Eye (tissue), 1 donor: ENCODE measurements at places on chromosomes 4 and X.

GRCh38 chrX:75986976-75987375 lies 185.9 kb upstream of the PBDC1 start:
- DNase-seq = peak; percentile 0

DNA sequence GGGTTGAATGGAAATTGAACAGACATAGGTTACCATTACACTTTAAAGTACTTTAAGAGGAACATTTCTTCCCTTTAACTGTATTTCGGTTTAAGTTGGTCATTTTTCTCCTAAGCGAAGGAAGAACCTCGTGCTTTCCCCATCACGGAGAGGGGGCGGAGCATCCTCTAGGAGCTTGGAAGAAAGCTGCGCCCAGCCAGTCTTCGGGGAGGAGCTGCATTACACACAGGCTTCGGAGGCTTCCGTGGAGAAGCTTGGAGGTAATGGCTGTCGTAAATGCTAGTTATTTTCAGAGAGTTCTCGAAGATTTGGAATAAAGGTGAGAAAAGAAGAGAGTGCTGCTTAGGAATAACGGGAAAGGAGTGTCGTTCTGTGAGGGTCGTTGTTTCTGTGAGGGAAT lies at the start of gene PWWP3B:
Gene PWWP3B, plus strand, starts transcription at position 199 of the 400 bp plus-strand sequence. CDS start 37,128 bp downstream, outside the sequence.
- peak; percentile 74 for DNase-seq

DNA sequence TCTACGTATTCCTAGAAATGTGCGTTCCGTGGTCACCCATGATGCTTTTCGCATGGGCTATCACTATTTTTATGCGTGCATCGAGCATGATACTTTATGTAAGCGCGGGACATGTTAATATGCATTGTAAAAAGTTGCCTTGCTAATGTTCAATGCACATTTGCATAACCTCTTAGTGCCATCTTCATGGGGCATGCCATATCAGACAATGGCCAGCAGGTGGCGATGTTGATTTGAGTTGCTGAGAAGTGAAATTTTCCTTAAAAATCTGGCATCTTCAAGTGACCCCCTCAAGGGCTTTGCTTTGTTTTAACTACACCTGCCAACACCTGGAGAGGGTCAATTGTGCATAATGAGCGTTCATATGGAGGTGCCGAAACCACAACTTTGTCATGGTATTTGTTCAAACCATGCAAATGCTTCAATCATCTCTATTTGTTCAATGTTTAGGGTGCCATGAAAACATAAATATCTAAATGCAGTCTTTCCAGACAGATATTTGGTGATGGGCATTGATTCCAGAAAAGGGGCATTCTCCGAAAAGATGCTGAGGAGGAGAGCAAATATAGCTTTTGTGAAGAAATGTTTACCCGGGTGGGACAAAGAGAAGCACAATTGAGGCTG lies 833.9 kb upstream of the PRKX start:
- DNase-seq = peak; percentile 74

- DNase-seq = no peak
Observed at GRCh38 chr4:155657169-155657568, 9.5 kb upstream of the GUCY1A1 start.
